ENCODE measurements at places on chromosomes 5 and 9.

DNA sequence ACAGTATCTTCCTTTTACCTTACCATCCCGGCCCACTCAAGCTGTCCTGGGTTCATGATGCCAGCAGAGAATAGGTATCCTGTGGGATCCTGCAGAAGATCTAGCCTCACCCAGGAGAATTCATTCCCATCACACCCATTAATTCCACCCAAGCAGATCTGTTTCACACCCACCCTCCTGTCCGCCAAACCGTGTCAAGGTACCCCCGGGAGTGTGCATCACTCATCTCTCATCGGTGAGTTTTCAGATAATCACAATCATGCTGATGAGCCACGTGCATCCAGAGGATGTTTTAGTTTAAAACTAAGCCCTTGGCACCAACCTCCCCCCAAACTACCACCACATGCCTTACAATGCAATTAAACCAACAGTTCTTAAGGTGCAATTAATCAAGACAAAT, 18.8 kb downstream of the ANKH start:
- no peak for DNase-seq

GRCh38 chr5:61182449-61182848, 20.2 kb upstream of the SMIM15 start:
- no peak for DNase-seq

DNA sequence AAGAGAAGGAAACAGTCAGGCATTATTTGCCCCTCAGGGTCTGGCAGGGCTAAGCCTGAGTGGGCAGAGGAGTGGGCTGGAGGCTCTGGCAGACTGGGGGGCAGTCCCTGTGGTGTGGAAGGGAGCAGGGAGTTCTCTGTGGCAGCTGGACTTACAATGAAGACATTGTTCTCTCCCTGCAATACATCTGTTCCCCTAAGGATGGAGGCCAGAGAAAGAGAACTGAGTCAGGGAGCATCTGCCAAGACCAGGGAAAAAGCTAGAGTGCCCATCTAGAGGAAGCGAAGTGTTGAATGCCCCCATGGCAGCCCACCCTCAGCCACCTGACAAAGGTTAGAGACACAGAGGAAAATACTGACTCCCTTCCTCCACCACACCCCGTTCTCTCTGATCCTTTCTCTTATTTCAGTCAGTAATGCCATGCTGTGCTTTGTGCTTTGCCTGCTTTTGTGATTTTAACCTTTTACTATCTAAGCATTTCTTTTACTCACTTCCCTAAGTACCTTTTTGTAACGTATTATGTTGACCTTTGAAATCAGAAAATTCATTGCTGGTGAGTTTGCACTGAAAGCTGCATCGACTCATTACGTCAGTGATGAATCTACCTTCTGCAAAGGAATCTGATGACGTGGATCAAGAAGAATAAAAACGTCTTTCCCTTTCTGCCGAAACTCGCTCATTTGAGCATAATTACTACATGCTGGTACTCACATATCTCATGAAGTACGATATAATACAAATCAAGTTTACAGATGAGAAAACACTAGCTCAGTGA, 76.0 kb downstream of the ACTL7B start:
- DNase-seq, result no peak

GRCh38 chr9:83431101-83432060, 106.8 kb downstream of the FRMD3 start:
- peak; percentile 77 for DNase-seq

GRCh38 chr5:158886086-158886485, 213.6 kb downstream of the EBF1 start:
- DNase-seq, result no peak

All from brain (organoid and tissue), 16 donors.